ENCODE measurements at places on chromosomes 4 and X. TPM values are rescaled to one million over a fixed set of nuclear protein-coding genes. Genes with fewer than 3 reads are reported as not detected.

TKTL2 gene
- total RNA-seq: not detected

PHKA1 gene
- 0.13 TPM for total RNA-seq

- no peak for DNase-seq
These were observed 38.7 kb upstream of the FGF2 start for GRCh38 chr4:122787940-122788339.

DNA sequence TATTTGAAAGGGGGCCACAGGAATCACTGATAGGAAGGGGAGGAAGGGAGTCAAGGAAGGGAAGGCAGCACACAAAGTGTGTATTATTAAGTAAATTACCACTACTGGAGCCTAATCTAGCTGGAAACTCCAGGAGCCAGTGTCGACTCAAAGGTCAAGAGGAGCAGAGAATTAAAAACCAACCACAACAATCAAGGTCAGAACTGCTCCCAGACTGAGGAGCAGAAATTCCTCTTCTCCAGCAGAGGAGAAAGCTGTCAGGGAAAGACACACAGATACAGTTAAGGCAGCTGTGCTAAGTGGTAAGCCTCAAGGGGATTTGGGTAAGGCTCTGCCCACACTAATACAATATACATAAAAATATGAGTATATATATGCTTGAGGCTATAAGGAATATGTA, 87.5 kb upstream of the PTPN13 start:
- DNase-seq: no peak

DNA sequence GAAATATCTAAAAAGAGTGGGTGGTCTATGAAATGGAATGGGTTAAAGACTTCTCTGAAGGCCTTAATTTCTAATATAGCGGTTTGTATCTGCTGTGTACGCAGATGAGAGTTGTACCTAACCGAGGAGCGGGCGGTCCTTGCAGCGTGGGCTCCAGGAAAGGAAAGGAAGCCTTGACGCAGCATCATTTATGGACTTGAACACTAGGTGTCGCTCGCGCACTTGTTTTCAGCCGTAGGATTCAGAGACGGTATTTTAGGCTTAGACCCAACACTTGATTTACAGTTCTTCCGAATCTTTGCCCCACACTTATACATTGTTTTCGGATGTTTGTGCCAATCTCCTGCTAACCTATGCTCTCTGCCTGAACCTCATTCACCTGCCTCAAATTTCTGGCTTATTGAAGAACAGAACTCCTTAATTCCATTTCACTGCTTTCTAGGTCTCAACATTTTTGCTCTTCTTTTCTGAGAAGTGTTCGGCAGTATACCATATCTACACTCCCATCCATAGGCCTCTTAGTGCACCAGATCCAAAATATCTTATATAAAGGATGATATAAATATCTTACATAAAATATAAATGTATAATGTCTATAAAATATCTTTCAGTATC, 48.9 kb upstream of the AADAT start:
- peak; percentile 79 for DNase-seq

NPY5R gene
- total RNA-seq: not detected

NALF2 gene
- not detected for total RNA-seq

CDX4 gene
- not detected for total RNA-seq

DNA sequence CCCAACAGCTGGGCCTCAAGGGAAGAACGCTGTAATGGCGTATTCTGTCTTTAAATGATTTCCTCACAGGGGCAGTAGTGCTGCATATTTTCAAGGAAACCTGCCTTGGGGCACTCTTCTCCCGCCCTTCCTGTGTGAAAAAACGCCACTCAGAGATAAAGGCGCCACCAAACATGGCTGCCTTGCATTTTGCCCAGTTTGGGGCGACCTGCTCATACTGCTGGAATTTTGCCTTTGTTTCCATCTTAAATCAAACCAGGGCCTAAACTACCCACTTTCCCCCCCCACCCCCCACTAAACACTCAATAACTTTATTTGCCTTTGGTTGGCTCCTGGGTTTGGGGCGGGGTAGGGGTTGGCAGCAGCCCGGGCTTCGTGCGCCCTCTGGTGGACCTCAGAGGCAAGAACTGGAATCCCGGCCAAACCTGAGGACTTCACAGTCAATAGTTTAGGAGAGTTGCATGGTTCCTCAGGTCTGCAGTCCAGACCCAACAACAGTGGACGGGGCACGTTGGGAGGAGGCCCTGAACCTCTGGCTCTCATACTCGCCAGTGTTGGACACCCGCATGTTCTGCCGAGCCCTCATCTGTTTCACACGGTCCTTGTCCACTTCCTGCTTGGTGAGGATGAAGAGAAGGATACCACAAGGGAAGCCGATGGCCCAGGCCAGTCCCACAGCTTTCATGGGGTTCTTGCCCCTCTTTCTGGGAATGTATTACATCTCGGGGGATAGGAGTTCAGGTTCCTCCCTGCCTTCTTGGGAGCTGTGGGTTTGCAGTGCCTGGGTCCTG, 220.1 kb upstream of the STK26 start:
- DNase-seq: no peak

- DNase-seq: no peak
These were observed 191.0 kb downstream of the SLC7A11 start for GRCh38 chr4:138051157-138051556.

DNA sequence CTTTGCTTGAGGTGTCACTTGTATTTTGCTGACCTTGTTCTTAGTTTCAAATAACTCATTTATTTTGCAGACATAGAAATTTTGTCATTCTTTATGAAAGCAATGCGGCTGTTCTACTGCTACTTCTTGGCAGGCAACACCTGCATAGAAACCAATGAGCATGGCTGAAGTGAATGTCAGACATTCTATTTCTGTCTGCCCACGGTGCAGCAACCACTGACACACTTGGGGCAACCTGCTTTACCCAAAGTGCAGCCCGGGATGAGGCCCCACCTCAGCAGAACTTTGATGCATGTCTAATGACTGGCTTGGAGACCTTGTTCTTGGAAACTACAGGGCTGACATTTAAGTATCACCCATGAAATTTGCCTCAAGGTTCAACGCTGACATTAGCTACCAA, 93.6 kb downstream of the RBM47 start:
- DNase-seq: no peak

GRCh38 chr4:168167714-168168284, 75.5 kb downstream of the ANXA10 start:
- no peak for DNase-seq

UGT2B11 gene
- total RNA-seq: not detected

- DNase-seq: no peak
These were observed 31.7 kb upstream of the CLDN34 start for GRCh38 chrX:9935436-9935835.

CCDC158 gene
- total RNA-seq: not detected

DNA sequence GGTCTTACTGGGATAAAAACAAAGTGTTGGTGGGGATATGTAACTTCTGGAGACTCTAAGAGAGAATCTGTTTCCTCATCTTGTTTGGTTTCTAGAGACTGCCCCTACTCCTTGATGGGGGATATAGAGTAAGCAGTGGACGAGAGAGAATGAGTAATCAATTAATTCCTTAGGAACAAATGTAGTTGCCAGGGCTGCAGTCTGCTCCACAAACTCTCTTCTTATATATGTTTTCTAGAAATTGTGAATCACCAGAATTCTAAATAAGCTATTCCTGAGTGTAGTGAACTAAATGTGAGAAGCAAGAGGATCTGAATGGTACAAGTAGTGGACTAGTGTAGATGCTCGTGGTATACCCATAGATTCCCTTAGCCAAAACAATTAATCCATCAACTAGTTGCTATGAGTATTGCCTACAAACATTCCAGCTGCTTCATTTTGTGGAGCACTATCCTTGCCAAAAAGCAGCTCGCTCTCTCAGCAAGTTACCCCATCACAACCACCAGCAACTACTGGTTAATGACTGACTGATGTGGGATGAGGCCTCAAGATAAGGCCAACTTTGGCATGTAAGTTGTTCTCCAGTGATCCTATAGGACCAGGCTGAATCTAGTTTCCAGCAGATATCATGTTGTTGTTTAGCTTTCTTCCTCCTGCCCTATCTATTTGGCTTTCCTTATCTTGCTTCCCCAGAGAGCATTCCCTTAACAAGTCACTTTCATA, 273.0 kb downstream of the SLC7A11 start:
- DNase-seq: no peak

DNA sequence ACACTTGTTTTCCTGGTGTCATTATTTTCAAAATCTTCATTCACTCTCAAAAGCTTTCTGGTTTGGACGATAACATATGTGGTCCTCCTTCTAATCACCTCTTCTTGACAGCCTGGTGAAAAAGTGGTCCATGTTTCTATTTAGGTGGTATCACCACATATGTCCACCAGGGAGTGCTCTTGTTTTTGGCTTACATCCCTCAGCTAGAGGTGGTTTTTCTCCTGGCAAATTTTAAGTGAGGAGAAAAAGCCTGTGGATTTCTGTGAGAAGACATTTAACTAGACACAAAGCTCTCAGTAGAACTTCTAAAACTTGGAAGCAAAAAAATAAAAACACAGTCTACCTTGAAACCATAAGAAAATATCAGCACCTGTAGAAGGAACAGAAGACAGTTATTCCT, 58.0 kb upstream of the FRMPD4 start:
- no peak for DNase-seq

SMIM10 gene
- total RNA-seq: 0.16 TPM

- DNase-seq: no peak
These were observed 62.1 kb downstream of the USO1 start for GRCh38 chr4:75786526-75786925.

- DNase-seq: no peak
These were observed 445.7 kb downstream of the SMARCA1 start for GRCh38 chrX:129077424-129078170.

GRCh38 chrX:5936438-5936837, 292.2 kb downstream of the NLGN4X start:
- DNase-seq: no peak

DNA sequence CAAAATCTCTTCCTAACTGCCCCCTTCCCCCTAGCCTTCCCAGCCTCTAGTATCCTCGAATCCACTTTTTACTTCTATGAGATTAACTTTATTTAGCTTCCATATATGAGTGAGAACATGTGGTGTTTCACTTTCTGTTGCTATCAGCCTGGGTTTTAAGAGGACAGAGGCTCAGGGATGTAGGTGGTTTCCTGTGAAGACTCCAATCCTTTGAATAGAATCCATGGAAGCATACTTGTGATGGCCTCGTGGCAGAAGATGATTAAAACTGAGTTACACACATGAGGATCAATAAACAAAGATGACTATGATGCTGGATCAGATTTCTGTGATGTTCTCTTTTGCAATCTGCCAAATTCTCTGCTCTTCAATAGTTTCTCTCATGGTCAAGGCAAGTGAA, 29.8 kb downstream of the CD99L2 start:
- no peak for DNase-seq

CFP gene
- 19.3 TPM for total RNA-seq

DNA sequence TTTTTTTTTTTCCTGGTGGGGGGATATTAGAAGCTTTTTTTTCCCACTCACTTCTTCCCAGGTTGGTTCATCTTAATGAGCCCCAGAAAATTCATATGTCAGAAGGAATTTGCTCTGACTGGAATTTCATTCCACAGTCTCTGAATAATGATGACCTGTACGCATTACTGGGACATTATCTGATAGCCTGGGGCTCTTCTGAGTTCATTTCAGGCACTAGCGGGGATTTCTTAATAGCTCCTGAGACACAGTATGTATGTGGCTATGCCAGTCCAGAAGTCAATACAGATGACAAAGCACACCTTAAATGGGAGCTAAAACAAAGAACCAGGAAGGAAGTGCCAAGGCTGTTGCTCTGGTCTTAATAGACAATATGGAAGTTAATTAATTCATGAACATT, 295.2 kb upstream of the IGFBP7 start:
- DNase-seq: no peak

CCKAR gene
- not detected for total RNA-seq

All from natural killer cell (primary cell).